SK-MEL-5 (cell line): ENCODE measurements at places on chromosomes 5 and 9.
A peak's percentile ranks its signal among the peaks of the same experiment; 100 is the strongest.

DNA sequence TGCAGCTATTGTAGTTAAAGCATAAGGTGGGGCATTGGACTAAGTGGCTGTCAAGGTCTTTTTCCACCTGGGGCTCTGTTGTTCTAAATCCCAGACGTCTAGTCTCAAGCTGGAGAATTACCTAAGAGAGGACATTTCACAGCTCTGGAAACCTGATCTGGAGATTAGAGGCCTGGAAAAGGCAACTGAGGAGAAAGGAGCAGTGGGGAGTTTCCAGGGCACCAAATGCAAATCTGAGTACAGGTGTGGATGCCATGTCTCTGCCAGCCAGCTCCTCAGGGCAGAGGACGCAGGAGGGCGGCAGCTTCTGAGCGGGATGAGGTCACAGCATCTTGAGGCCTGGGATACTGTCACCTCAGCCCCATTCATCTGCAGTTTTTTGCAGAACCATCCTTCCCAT is 65.2 kb downstream of the PPARGC1B start:
- DNase-seq, result no peak

DNA sequence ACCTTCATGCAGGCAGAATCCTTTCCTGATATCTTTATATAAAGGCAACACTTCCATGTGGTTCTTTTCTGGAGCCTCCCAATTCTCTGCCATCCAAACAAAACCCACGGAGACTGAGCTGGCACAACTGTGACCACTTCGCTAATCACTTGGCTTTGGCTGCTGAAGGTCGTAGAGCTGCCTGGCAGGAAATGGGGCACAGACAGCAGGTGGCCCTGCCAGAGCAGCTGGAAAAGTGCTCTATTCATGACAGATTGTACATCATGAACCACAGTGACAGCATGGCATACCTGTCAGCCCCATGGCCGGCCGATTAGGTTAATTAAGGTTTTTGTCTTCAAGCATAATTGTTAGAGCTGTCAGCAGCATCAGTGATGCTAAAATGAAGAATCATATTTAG is 141.9 kb upstream of the ANKRD55 start:
- no peak for DNase-seq

- no peak for DNase-seq
Observed at GRCh38 chr9:125241863-125242739, 958 bp upstream of the HSPA5 start.

DNA sequence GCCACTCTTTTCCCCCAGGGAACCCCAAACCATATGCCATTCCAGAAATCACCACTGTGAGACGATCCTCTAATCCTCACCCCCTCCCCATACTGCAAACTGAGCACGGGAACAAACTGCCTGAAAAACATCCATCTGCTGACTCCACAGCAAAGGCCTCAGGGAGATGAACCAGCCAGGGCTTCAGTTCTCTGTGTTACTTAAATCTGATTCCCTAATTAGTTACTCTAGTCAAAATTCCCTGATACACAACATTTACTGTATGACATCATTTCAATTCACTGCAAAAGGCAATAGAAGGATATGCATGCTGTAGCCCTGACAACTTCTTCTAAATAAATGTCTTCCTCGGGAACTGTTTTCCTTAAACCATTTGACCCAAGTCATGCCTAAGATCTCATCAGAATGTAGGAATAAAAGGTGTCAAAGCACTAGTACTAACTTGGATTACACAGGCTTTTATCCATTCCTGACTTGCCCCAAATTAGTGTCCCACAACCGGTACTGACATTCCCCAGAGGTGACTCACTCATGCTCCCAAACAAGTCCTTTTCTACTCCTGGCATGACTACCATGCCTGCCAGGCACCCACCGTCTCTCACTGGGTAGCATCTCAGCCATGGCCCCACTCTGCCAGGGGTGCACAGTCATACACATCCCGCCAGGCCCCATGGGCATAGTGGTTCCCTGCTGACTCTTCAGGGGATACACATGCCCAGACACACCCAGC is 35.0 kb downstream of the MTX3 start:
- no peak for DNase-seq

DNA sequence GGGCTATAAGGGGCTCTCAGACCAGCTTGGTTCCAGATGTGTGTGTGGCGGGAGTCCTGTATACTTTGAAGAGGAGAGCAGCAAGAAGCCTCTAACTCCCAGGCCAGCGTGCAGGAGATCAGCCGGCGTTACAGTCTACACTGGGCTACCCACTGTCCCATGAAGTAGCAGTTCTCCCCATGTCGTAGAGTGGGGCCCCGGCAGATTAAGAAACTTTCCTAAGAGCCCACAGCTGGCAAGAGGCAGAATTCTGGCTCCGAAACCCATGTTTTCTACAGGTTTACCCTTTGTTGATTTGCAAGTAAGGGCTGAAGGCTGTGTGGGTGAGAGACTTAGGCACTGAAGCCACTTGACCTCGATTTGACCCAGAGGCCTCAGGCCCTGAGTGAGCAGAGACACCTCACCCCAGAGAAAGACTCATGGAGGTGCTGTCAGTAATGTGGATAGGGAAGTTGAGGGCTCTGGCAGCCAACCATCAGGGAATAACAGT is 881 bp upstream of the B4GALT1 start:
- DNase-seq, result no peak

DNA sequence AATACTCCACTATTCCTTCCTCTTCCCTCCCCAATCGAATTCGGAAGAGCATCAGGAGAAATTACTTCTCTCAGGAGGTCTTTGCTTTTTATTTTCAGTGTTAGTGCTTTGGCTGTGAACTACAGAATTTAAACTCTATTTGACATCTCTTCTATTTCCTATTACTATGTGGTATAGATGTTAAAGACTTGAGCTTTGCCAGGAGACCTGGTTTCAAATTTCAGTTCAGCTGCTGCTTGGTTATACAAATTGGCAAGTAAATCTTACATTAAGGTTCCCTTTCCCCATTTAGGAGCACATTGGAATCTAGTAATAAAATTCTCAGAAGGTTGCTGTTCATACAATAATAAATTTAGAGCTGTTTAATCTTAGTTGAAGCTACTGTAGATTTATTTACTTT is 13.1 kb downstream of the UHRF2 start:
- no peak for DNase-seq

DNA sequence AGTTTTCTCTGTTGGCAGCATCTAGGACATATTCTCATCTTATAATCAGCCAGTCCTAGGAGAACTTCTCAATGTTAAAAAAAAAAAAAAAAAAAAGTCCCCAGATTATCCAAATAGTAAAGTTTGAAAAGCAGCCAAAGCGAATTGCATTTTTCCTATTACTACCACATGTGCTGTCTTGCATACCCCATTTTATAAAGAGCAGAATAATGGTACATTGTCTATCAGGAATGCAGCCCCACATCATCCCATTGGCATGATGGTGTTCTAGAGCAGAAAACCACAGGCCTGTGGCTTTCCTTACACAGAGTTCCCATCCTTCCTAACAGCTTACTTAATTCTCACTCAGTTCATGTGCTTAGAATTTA is 381.6 kb downstream of the TMEM38B start:
- DNase-seq, result peak; percentile 61

DNA sequence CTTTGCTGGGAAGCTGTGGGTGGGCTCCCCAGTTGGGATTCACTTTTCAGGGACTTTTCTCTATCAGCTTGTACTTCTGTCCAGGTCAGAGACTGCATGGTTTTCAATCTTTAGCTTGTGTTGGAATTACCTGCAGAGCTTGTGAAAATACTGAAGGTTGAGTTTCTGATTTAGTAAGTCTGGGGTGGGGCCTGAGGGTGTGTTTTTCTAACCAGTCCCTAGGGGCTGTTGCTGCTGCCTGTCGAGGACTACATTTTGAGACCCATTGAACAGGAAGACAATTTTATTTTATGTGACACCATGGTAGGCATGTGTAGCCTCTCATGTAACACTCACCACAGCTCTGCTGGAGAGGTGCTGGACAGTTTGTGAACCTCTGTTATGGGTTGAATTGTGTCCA is 14.7 kb upstream of the MLANA start:
- DNase-seq, result no peak

GRCh38 chr5:2983583-2984300 is 232.3 kb upstream of the IRX2 start:
- no peak for DNase-seq

GRCh38 chr9:71975833-71976232 is 64.4 kb downstream of the C9orf85 start:
- peak; percentile 43 for DNase-seq

DNA sequence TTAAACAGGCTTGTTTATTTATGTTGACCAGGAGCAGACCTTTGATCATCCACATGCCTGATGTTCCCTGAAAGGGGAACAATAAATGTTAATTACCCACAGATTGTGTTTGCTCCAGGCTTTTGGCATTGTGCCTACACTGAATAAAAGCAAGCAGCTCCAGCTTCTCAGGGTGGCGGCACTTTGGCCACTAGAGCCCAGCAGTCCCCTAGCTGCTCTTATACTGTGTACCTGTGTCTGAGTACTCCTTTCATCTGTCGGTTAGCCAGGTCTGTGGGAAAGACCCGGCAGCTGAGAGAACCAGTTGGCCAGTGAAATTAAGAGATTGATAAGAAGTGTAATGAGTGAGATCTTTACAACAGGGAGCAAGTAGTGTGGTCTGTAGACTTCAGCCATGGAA is 254.8 kb upstream of the FTMT start:
- no peak for DNase-seq

- no peak for DNase-seq
Observed at GRCh38 chr9:14706530-14707140, 13.4 kb upstream of the ZDHHC21 start.

DNA sequence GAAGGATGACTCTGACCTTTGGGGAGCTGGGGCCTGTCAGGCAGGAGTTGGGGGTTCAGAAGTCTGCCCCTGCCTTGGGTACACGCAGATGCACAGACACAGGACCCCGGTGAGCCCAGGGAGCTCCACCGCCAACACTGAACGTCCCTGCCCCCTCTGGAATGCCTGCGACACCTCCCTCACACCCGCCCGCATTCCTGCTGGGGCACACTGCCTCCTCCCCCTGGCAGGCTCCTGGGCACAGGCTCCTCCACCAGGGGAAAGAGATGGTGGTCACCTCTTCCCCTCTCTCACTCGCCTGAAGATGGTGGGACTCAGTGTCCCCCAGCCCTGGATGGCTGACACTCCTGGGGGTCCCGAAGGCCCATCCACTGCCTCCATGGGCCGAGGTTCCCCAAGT is 12.0 kb downstream of the CRB2 start:
- DNase-seq, result no peak

DNA sequence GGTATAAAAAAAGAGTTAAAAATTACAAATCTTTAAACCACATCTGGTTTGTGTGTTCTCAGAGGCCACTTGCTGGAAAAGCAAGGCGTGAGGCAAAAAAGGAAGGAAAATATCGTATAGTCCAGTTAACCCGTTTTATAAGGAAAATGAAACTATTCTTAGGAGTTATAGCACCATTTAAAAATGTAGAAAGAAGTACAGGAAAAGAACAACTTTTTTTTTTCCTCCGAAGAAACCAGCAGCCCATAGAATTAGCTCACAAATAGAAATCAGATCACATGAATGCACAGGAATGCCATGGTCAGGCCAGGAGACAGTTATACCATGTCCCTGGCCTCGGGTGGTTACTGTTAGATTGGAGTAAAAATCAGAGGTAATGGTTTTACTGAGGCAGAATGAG is 241.6 kb downstream of the FBXL7 start:
- DNase-seq, result no peak

DNA sequence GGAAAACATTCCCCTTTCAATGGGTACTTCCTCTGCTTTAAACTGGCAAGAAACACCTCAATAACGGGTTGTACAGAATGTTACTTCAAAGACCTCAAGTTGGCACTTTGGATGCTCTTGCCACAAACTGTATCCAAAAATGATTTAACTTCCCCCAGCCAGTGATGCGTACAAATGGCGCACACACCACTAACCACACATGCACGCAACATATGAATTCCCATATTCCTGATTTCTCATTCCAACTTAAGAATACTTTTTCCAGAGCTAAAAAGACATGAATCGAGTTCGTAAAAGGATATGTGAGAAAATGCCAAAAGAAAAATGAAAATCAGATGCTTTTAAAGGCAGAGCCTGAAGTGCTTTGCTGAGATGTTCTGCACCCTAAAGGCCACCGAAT is 388.0 kb upstream of the PIK3R1 start:
- no peak for DNase-seq

DNA sequence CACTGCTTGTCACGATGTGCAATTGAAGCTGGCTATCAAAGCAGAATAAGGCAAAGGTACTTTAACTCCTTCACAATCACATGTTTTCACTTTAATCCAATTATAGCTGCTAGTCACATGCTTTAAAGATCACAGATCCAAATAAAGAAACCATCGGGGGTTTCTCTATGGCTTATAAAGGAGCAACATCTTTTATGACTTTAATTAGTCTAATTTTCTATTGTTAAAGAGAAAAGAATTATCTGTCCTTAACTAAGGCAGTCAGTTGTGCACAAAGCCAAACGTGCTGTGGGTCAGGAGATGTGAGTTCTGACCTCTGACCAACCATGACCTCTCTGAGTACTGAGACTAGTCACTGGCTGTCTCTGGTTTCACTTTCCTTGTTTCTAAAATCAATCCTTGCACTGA is 561.1 kb downstream of the RAB3C start:
- DNase-seq, result peak; percentile 24

GRCh38 chr5:9861666-9862256 is 231.6 kb upstream of the TAS2R1 start:
- DNase-seq, result no peak

GRCh38 chr5:71732011-71732410 is 12.9 kb downstream of the CARTPT start:
- no peak for DNase-seq

GRCh38 chr5:10286162-10286861 is 21.4 kb downstream of the CMBL start:
- DNase-seq, result no peak

- DNase-seq, result peak; percentile 35
Observed at GRCh38 chr5:103472830-103473229, 89.8 kb downstream of the NUDT12 start.

GRCh38 chr9:136584934-136585333 is 39.1 kb upstream of the NOTCH1 start:
- DNase-seq, result no peak

DNA sequence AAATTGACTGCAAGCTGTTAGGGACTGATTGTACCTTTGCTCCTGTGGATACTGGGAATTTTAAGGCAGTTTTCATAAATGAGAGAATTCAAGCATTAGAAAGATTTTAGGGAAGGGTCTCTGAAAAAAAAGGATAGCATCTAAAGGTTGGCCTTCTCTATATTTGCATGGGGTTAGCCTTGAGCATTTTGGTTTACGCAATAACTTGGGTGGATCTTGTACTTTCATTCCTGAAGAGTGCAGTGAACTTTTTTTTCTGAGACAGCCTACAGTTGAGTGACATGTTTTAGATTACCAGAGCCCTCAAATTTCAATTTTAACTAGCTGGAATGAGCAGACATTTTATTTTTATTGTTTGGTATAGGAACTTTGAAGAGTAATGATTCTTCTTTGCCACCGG is 91.6 kb upstream of the NR3C1 start:
- no peak for DNase-seq
